Kidney (tissue), 22 donors: ENCODE measurements at places on chromosomes 7 and 10.

DNA sequence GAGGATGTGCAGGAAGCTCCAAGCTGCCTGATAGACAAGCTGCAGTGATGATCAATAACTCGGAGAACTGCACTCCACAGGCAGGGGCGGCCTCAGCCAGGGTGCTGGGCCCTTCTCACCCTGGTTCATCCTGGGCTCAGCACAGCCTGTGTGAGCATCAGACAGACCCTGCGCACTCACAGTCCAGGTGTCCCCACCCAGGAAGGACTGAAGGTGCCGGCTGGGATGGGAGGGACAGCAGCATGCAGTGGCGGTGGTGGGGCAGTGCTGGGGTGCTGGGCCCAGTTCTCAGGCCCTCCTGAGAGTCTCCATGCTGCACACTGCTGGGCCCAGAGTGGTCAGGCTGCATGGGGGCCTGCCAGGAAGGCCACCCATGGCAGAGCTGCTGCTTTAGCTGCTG is 74.1 kb downstream of the ITIH5 start:
- DNase-seq, result no peak

GRCh38 chr10:101686133-101686925 is 8.6 kb downstream of the FBXW4 start:
- DNase-seq, result no peak

DNA sequence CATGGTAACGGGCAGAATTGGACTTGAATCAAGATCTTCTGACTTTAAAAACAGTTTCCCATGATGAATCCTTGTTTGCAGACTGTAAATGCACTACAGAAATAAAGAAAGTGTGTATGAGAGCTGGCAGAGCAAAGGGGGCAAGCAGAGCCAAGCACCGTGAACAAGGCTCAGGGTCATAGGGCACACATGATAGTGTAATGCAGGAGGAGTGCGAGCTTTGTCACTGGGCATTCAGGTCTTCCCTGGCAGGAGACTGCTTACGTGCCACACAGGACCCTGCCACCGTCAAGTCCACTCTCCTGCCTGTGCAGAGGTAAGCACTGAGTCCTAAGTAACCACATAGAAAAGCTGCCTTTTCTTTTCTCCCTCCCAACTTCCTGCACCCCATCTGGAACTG is 93.1 kb upstream of the NPVF start:
- DNase-seq, result no peak

- DNase-seq, result no peak
Observed at GRCh38 chr10:37734971-37735370, 122.4 kb downstream of the ZNF248 start.

GRCh38 chr7:44823255-44823781 is 24.6 kb downstream of the H2AZ2 start:
- DNase-seq, result no peak

DNA sequence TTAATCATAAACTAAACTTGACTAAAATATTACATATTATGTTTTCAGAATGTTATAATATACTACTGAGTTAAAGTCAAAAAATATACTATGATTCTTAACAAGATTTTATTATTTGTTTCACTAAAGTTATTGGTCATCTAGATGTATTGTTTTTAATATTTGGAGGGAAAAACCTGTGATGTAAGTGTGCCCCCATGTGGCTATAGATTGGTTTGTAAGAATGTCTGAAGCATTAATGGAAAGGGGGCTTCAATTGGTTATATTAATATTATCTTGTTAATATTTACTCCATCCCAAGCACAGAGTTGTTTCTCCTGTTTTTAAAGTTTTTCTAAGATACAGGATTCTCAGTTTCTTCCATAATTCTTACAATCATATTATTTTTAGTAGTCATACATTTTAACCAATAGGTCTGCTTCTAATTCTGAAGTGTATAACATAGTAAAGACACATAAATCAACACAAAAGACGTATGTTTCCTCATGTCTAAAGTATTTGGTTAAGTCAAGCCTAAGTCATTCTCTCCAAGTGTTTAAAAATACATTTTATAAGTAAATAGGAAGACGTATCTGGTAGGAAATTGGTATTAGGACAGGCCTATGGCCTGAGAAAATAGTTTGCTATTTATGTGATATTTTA is 58.0 kb downstream of the GNAT3 start:
- no peak for DNase-seq

GRCh38 chr7:3427957-3428356 is 126.9 kb downstream of the SDK1 start:
- DNase-seq, result no peak

GRCh38 chr10:16966991-16967865 is 150.0 kb upstream of the RSU1 start:
- peak; percentile 62 for DNase-seq

- no peak for DNase-seq
Observed at GRCh38 chr10:33180390-33180789, 154.1 kb downstream of the NRP1 start.

DNA sequence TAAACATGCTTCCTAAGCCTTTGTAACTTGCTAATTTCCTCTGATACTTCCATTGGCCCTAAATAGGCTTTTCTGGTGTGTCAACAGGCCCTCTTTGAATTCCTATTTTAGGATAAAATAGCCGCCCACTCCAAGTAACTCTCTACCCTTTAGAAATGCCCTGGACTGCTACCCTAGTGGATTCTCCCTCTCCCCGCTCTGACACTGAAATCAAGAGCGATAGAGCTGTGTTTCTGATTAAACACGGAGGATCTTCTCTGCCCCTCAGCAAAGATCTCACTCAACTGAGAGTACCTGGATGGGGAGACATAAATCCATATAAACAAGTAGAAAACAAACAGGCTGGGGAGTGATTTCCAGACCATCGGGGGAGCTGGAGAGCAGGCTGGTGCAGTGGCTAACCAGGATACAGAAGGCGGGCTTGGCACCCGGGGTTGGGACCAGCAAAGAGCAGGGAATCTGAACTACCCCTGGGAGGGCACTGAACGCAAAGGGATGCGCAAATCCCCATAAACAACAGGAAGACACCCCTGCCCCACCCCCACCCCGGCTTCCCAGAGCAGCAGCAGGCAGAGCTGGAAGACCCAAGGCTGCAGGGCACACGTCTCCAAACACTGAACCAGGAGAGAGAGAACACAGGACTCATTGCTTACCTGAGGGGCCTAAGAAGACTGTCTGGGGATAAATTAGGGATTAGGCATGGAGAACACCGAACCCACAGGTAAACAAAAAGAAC is 2.5 kb downstream of the ASB13 start:
- no peak for DNase-seq

DNA sequence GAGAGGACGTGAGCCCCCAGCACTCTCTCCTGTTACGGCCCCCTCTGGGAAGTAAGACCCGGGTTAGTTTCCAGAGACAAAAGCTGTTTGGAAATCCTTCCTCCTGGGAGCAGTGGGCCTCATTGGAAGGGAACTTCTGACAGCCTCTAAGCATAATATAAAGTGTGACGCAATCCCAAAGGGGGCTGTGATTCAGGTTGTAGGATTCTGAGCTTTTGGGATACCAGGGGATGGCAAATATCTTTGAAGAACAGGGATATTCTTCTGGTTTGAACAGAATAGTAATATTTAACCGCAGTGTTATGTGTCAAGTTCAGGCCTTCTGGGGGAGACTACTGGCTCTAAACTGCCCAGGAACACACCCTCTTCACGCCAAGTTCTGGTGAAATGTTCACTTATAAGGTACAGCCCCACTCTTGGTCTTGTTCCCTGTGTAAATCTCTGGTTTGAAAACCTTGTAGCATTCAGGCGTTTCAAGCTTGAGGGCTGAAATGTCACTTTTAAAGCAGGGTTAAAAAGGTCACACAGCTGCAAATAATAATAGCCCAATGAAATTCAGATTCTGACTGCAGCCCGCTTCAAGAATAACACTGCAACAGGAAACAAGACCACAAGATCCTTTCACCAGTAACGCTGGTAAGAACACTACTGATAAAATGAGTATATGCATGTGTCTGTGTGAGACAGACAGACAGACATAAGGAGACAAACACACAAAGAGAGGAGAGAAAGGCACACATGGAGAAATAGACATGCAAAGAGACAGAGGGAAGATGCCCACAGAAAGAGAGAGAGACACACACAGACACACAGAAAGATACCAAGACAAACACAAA is 69.0 kb downstream of the CREB5 start:
- no peak for DNase-seq

DNA sequence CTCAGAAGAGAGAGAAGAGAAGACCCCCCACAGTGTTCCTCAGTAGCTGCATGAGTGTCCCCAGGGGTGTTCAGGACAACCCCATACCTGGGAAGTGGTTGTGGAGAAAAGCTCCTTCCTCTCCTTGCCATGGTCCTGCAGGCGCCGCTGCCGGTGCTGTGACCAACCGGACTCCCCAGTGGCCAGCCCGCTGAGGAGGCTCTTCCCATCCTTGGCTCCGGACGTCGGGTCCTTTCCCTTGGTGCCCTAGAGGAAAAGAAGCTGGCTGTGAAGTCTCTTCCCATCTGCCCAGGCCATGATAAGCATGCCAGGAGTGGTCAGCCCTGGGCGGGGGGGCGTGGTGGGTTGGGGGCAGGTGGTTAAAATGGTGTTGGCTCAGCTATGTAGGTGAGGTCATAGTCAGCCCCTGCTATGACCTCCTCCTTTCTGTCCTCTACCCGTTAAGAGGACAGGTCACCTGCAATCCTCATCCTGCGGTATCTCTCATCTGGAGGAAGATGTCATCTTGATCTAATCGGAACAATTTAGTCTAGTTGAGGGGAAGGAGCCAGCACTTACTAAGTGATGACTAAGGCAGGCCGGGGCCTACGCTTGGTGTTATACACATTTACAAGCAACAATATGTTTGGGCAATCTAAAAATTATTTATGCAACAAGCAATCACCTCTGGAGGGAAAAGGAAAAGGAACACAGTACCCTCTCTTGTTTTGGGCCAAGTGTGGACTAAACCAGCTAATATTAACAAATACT is 13.2 kb downstream of the WDR91 start:
- no peak for DNase-seq

GRCh38 chr7:25035274-25035673 is 55.3 kb upstream of the OSBPL3 start:
- DNase-seq, result no peak

DNA sequence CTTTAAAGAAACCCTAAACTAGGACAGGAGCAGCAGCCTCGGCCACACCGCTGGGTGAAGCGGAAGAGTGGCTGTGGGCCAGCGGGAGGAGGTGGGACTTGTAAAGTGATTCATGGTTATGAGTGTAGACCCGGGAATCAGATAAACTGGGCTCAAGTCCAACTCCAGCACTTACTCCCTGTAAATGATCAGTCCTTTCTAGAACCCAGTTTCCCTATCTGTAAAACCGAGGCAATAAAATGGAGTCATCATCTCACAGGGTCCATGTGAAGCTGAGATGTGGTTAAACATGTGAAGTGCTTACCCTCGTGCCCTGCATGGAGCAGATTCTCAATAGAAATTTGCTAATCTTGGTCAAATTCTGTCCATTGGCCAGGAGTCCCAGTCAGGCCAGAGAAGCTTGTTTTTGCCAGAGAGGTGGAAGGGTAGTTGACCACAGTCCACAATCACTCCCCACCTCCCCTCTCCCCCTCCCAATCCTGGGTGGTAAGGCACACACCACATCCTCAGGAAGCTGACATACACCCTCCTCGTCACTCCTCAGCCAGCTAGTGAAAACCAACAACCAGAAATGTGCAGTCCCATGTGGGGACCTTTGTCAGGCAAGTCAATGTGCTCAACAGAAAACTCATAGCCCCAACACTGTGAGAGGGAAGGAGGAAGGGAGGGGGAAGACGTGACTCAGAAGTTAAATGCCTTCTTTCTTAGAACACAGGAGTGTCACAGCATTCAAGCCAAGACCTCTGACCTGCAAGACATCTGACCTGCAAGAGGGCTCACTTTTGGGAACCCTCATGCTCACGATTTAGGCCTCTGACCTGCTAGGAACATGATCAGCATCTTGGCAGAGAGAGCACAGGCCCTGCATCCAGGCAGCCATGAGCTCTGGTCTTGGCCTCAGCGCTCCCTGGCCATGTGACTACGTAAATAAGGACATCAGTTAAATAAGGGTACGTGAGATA is 145.1 kb downstream of the PLXNA4 start:
- peak; percentile 58 for DNase-seq

GRCh38 chr10:129004398-129004797 is 462.6 kb upstream of the MGMT start:
- DNase-seq, result peak; percentile 31

DNA sequence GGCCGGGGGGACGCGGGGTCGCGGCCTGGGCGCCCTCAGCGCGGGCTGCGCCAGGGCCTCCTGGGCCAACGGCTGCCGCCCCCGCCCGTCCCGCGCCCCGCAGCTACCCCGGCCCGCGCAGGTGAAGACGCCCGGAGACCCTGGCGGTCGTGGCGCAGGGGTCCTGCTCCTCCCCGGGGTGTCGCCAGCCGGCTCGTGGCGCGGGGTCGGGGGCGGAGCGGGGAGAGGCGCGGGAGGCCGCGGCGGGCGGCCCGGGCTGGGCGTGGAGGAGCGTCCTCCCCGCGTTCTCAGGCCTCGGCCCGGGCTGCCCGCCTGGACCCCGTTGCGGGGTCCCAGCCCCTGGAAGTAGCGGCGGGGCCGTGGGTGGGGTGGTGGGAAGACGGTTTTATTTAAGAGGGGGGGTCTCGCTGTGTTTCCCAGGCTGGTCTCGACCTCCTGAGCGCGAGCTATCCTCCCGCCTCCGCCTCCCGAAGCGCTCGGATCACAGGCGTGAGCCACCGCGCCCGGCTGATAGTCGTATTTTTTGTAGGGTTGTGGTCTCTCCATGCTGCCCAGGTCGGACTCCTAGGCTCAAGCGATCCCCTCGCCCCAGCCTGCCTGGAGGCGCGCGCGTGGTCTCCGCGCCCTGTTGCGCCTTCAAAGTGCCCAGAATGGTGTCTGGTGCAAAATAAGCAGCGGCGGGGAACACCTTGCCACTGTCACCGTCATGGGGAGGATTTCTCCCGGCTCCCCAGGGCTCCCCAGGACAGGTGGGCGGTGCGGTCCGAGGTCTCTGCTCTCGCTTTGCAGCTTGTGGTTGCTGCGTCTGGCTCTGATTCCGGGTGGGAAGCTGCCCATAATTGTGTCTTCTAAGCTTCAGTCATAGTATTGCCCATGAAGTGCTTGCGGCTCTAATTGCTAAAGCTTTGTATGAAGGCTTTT is 15.3 kb upstream of the SUN1 start:
- DNase-seq, result peak; percentile 70

DNA sequence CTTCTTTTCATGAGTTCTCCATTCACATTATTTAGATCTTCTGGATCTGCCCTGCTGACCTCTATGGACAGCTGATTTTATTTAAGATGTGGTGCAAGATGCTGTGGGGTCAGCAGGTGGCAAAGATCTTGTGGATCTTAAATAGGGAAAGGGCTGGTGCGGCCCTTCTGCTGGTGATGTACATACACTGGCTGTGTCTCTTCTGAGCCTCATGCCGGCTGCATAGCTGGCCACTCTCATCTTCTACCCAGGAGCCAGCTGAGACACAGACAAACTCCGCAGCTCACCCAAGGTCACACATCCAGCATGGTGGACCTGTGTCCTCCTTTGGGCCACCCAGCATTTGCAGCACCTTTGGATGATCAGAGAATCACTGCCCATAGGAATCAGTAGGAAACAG is 9.7 kb downstream of the RBP3 start:
- DNase-seq, result no peak

DNA sequence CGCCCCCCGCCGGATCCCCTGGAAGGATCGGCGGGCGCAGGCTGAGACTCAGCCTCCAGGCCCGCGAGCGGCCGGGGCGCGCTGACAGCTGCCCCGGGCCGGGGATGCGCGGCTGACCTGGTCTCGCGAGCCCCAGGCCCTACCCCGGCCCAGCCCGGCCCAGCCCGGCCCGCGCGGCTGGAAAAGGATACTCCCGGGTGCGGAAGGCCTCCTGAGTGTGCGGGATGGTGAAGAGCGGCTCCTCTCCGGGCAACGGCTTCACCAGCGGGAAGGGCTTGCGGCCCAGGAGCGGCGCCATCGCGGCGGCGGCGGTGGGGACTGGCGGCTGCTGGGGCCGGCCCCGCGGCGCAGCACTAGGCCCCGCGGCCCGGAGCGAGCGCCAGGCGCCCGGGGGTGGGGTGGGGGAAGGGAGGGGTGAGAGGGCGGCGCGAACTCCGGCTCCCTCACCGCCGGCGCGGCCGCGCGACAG is 423 bp downstream of the BAZ1B start:
- no peak for DNase-seq
